ENCODE measurements at places on chromosomes 11 and 22.
A peak's percentile ranks its signal among the peaks of the same experiment; 100 is the strongest.

DNA sequence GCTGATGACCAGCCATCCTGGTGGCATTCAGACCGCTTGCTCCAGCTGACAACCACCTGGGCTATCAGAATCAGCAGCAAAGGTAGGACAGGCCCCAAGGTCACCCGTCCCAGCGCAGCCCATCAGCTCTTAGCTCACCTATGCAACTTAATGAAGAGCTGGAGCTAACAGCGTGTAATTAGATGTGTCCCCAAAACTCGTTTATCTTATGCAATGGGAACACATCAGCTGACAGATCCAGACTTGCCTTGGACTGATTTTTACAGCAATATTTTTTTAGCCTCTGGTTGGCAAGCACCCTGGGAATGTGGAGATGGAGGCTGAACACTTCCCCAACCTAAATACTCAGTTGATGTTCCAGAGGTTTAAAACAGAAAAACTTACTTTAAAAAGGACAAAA, 76.0 kb downstream of the PACSIN2 start:
- no peak for DNase-seq

GRCh38 chr22:39990686-39991085, 4.1 kb upstream of the FAM83F start:
- DNase-seq, result no peak

DNA sequence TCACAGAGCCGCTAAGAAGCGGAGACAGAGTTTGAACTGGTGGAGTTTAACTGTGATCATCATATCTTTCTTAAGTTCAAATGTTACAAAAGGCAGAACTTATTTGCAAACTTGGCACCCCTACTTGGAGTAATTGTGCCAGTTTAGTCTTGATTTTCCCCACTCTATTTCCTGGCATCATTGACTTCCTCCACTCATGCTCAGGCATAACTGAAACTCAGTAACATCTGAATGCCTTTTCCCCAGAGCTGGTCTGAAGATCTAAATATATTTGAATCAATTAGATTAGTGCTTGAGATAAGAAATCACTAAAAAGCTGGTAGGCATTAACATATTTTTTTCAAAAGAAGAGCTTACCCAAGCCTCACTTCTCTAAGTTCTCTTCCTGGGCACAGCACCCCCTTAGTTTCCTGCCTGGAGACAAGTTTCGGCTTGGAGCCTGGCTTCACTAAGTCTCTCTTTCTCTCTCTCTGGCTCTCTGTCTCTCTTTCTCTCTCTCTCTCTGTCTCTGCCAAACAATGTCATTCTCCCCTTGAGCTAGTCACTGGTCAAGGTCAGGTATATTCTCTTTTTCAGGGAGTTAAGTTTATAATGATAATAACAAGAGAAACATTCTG, 190.8 kb downstream of the LUZP2 start:
- no peak for DNase-seq

- DNase-seq, result no peak
Observed at GRCh38 chr11:102581066-102581465, 44.1 kb downstream of the MMP20 start.

GRCh38 chr11:94103471-94103870, 25.2 kb upstream of the PANX1 start:
- no peak for DNase-seq

- DNase-seq, result no peak
Observed at GRCh38 chr11:71096751-71097388, 155.5 kb downstream of the SHANK2 start.

GRCh38 chr11:109819410-109819809, 273.8 kb upstream of the ZC3H12C start:
- no peak for DNase-seq

DNA sequence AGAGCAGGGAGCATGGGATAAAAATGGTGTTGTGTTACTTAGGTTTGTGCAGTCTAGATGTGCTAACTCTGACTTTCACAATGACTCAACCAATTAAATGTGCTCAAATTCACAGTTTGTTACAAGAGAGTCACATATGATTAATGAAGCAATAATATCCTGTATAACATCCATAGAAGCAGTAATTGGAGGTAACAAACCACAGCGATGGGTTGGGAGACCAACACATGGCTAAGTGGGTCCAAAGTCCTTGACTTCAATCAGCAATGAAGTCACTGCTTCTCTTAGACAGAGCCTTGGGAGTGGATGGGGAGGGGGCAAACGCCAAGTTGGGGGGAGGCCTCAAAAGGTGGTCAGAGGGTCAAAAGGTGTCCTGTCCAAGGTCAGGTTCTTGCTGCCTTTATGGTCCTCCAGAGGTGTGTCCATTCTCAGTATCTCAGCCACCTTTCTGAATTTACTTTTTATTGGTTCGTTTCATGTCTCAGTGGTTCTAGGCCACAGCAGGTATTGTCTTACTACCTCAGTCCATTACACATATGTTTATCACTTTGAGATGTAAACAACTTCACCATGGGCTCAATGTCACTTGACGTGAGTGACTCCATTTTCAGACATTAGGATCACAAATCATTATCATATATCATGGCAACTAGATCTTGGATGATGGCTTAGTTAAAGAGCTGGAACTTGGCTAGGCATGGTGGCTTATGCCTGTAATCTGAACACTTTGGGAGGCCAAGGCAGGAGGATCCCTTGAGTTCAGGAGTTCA, 32.4 kb downstream of the SLN start:
- no peak for DNase-seq

DNA sequence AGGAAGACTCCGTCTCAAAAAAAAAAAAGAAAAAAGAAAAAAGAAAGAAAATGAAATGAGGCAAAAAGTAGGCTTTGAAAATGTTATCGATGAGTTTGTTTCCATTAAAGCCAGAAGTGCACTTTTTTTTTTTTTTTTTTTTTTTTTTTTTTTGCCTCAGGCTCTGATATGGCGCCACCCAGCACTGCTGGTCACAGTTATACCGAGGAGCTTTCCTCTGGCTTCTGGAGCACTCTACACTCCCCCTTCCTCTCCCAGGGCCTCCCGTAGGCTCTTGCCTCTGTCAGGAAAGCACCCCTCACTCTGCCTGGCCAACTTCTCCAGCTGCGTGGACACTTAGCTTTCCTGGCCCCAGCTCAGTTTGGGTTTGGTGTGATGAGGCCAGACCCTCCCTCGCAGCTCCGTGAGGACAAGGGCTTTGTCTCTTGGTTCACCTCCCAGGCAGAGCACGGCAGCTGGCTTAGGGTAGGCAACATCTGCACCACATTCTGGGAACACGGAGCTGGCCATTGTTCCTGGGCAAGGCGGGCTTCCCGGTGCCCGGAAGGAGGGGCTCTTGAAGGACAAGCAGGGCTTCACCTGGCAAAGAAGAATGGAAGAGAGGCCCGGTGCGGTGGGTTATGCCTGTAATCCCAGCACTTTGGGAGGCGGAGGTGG, 16.9 kb downstream of the FADS2 start:
- DNase-seq, result no peak

DNA sequence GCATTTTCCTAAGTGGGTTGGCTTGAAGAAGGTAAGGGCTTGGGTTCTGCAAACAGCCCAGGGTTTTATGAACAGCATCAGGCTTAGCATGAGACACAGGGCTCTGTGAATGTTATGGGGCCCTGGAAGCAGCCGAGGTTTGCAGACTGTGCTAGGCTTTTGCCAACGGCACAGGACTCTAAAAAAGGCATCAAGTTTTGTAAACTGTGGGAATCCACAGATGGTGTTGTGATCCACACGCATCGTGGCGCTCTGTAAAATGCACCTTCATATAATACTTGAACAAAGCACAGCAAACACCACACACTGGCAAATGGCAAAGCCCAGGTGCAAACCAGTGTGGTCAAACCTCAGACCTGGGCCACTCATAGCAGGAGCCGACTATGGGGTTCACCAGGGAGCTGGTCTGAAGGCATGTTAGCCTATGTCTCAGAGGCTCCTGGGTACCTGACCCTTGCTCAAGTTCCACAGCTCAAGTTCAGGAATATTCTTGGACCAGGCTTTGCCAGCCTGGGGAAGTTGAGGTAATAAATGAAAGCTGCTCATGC, 2.4 kb upstream of the SLCO2B1 start:
- no peak for DNase-seq

GRCh38 chr22:37484480-37485394, 1.4 kb downstream of the MFNG start:
- peak; percentile 72 for DNase-seq

DNA sequence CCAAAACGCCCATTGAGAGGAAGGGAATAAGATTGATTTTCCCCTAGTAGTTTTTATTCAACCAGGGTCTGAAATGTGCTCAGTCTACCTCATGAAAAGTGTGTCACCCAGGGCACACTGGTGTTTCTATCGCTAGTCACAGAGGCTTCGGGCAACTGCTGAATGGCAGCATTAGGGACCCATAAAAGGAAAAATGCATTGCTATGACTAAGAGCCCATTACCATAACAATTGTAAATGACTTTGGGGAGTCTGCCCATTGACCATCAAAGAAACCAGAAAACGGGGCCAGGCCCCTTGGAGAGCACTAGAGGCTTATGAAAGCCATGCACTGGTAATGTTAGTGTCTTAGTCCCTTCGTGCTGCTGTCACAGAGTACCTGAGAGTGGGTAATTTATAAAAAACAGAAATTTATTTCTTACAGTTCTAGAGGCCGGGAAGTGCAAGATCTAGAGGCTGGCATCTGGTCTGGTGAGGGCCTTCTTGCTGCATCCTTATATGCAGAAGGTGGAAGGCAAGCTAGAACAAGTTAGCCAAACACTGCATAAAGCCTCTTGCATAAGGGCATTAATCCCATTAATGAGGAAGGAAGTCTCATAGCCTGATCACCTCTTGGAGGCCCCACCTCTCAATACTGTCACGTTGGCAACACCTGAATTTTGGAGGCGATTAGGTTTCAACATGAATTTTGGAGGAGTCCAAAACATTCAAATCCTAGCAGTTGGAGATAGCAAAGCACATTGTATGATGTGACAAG, 306.7 kb downstream of the ST3GAL4 start:
- no peak for DNase-seq

- DNase-seq, result no peak
Observed at GRCh38 chr11:133911171-133911570, 45.6 kb downstream of the IGSF9B start.

DNA sequence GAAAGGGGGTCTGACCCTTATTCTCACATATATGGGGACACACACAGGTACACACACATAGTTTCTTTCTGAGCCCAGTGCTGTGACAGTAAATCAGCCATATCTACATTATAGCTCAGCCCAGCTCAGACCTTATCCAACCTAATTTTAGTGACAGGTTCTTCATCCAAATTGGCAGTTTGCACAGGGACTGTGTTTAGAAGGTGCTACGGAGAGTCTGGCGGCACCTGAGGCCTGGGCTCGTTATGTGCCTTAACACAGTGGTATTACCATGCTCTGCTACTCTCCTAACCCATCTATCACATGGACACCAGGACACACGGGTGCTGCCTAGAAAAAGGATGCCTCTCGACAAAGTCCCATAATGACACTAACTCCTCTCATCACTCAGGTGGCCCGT, 109.3 kb downstream of the GALNT18 start:
- no peak for DNase-seq

- no peak for DNase-seq
Observed at GRCh38 chr11:26578998-26579661, 7.1 kb upstream of the MUC15 start.

DNA sequence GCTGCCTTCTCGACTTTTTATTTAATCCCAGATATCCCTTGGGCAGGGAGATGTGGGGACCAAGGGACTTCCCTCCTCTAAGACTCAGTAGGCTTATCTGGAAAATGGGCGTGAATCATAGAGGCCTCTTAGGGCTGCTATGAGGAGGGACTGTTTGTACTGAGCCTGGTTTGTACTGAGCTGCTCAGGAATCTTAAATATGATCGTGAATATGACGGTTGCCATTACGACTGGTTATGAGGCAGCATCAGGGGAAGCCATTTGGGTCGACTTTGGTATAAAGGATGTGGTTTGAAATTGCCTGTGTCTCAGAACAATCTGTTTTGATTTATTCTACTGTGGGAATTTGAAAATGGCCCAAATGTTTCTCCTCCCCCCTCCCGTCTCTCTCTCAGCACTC, 20.6 kb downstream of the TSPAN18 start:
- no peak for DNase-seq

DNA sequence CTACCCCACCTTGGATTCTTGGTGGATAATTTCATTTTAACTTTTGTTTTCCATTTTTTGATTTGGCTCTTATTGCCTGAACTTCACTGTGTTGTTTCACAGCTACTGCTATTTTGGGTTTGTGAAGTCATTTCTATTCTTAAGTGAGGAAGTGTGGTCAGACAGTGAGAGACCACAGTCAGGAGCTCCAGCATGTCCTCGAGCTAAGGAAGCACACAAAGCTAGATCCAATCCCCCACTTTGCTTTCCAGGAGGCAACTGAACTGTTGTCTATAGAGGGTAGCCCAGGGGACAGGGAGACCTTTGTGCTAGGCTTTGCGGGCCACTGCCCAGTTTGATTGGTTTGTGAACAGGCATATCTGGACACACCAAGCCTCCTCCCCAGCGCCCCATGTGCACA, 251.8 kb upstream of the KIRREL3 start:
- no peak for DNase-seq

- DNase-seq, result no peak
Observed at GRCh38 chr11:127458561-127458960, 458.0 kb upstream of the KIRREL3 start.

- no peak for DNase-seq
Observed at GRCh38 chr11:70650075-70650909, 252.0 kb downstream of the CTTN start.

DNA sequence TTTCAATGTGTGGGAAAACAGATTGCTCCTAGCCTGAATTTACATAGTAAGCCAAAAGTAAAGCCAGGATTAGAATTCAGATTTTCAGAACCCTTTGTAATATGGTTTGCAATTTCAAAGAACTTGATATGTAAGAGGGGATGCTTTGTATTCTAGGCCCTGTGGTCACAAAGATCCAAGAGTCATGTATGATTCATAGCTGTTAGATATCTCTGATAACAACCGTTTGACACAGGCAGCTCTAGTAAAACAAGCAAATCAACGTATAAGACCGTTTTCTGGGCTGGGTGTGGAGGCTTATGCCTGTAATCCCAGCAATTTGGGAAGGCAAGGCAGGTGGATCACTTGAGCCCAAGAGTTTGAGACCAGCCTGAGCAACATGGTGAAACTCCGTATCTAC, 79.6 kb downstream of the EMSY start:
- DNase-seq, result no peak

DNA sequence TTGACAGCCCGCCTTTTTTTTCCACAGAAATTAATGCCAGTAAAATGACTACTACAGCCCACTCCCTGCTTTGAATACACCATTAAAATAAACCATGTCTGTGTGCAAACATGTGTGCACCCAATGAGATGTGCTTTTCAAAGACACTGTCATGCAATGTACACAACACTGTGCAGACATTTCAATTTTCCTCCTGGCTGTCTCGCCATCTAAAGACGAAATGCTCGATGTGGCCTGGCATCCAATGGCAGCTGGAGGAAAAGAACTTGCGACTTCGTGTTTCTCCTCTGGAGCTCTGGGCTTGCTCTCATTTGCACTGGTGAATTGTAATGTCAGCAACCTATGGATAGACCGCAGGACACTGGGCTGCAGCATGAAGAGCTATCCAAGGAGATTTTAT, 147.0 kb upstream of the NAV2 start:
- DNase-seq, result no peak

DNA sequence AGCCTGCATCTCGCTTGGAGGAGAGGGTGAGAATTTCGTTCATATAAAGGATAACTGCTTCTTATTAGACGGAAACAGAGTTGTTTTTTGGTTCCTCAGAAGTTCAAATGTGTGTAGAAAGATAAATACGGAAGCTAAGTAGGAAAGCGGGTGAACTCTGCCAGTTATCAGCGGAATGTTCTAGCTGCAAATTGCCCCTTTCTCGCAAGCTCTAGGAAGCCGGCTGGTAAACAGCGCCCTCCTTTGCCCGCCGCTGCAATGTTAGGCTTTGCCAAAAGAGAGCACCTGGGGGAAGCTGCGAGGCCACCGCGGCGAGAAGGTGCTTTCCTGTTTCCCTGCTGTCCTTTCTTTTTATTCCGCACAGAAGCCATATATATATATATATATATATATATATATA, 67.0 kb downstream of the IGLL5 start:
- DNase-seq, result peak; percentile 5

All from activated naive CD4-positive, alpha-beta T cell (primary cell).